ENCODE measurements at places on chromosomes 3 and 15.

DNA sequence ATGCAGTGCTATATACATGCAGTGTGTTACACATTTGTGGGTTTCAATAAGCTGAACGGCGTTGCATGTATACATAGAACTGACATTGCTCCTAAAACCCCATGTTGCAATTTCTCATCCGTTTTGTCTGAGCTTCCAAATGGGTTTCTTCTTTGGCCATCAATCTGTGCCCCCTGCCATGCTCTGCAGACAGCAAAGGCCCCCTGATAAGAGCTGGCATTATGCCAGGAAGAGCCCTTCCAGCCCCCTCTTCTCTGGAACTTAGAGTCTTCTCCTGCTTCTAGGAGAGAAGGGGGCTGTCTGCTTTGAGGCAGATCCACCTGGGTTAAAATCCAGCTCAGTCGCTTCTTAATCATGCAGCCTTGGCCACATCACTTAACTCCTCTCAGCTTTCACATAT lies 254.0 kb downstream of the SLCO3A1 start:
- DNase-seq, result no peak

DNA sequence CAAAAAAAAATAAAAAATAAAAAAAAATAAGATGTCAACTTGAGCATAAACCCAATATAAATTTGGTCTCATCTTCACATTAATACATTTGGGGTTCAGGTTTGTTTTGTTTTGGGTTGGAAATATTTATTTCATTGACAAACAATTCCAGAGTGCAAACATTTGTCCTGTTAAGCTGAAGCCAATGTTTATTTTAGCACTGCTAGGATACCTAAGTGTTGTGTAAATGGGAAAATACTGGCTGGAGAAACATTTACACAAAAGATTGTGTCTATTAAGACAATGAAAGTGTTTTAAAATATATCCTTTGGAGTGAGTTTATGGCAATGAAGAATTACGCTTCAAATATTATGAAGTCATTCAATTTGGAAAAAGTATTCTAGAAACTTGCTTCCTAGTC lies 91.1 kb downstream of the MEIS2 start:
- DNase-seq, result no peak

DNA sequence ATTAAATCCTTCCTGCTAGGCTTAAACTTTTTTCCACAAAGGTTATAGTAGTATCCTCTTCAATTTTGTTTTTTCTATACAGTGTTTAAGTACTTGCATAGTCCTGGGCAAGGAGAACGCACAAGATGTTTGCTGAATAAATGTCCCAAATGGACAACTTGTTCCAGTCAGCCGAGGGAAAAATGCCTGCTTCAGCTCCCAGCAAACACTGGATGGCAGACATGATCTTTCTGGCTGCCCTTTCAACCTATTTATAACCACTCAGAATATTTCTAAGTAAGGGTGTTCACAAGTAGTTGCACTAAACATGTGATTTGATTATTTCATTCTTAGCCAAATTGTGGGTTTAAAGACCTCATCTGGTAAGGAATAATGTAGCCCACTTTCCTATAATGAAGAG lies 29.8 kb downstream of the GNB4 start:
- DNase-seq, result no peak

GRCh38 chr3:79250746-79251145 lies 517.1 kb downstream of the ROBO1 start:
- no peak for DNase-seq

DNA sequence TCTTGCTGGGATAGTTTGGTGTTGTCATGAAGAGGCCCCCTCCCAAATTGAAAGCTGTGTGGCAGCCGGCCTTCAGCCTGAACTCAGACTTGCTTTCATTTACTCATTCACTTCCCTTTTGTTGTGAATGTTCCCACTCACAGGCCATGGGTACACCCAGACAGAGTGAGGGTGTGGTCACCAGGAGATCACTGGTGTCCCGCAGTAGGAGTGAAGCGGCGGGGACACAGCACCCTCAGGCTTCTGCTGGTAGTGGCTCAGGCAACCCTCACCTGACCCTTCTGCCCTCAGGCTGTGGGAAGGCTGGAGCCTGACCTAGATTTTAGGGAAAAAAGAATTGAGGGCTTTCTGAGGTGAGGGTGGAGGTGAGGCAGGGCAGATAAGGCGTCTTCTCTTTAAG lies 244.4 kb downstream of the SOX2 start:
- DNase-seq, result no peak

- no peak for DNase-seq
These were observed 244.1 kb upstream of the ZNF385D start for GRCh38 chr3:21995079-21995607.

- DNase-seq, result no peak
These were observed 161.2 kb downstream of the APBA2 start for GRCh38 chr15:29046977-29047376.

Measured in stimulated activated CD8-positive, alpha-beta memory T cell treated with anti-CD3 and anti-CD28 coated beads, Interleukin-15, amount 100 ng/mL, for 4 hours (primary cell).